BJ (cell line): ENCODE measurements at places on chromosomes 7 and 10.

DNA sequence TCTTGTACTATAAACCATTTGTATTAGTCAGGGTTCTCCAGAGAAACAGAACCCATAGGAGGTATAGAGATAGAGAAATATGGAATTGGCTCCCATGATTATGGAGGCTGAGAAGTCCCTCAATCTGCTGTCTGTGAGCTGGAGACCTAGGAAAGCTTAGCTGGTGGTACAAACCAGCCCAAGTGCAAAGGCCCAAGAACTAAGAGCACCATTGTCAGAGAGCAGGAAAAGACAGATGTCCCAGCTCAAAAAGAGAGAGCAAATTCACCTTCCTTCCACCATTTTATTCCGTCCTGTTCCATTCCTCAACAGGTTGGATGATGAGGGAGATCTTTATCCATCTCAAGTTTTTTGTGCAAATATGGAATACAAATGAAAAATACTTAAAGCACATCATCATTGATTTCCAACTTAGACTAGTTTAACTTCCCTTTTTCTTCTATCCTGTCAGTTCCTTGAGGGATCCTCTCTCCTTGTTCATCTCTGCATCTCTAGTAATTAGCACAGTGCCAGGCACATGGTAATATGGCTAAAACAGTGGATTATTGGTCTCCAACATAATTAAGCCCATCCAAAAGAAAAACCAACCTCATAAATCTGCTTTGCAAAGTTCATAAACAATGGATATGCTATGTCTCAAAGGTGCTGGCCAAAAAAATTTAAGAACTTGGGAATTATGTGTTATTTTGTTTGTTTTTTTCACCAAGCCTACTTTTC is 83.1 kb upstream of the PIK3CG start:
- DNase-seq = no peak

- DNase-seq = no peak
Observed at GRCh38 chr10:74521526-74521925, 304.9 kb upstream of the KAT6B start.

DNA sequence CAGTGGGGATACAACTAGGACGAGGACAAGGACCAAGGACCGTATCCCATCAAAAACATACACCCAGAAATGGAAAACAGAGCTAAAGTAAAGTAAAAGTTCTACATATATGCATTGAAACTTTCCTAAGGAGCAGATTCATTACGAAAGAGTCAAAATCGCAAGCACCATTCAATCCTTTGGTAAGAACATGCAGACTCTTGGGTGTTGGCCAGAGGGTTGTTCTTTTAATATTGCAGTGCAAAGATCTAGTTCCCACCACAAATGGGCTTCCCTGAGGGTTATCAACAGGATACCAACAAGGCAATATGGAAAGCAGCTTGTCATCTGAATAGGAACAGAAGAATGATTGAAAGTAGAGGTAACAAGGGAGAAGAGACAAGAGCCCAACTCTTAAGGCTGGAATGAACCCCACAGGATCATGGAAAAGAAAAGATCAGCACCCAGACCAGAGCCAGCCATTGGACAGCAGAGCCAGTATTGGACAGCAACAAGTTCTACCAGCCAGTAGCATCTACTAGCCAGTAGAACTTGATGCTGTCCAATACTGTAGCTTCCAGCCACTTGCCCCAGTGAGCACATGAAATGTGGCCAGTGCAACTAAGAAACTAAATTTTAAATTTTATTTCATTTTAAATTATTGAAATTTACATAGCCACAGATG is 66.0 kb downstream of the OSBPL3 start:
- DNase-seq = no peak

DNA sequence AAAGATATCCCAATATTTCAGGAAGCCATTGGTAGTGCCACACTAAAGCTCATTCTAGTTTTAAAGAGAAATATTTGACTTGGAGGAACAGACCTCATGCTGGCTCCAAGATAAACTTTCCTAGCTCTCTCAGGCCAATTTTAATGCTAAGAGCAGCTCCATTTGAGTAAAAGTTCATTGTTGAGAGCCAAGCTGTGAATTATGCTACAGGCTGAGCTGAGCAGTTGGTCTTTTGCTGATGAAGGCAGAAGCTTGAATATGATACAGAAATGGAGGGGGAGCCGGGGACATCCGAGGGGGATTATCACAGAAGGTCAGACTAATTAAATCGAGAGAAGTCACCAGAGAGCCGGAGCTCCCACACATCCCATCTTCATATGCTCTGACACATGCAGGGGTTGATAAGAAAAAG is 175.7 kb upstream of the AUTS2 start:
- DNase-seq = no peak

GRCh38 chr10:59448616-59449015 is 86.3 kb upstream of the FAM13C start:
- no peak for DNase-seq

DNA sequence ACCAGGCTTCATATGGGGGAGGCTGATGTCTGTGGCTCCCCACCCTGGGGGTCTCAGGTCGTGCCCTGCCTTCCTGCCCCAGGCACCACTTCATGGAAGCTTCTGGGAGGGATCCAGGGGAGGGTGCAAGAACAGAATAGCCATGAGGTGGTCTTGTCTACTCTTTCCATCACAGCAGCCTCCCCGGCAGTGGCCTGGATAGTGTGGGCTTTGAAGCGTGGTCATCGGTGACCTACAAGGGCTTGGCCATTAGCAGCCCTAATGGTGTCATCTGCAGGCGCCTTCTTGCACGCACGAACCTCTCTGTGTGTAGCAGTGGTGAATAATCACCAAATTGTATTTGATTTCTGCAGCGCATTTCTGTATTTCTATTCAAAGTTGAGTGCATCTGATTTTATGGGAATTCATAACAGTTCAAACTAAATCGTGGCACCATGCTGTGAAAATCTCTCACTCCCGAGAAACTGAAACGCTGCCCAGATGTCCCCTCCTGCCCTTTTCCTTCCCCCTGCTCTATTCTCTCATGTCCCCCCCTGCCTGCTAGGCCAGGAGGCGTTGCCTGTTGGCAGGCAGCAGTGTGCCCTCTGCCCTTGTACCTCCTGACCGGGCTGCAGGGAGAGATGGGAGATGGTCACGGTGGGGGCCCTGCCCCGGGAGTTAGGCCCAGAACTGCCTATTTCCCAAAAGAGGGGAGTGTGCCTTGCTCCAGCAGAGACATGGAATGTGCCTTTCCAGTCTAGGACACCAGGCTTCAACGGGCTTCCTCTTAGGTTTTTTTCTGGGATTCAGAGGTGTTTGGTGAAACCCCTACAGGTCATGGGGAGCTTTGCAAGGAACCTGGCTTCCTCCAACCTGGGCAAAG is 34.8 kb downstream of the CDH23 start:
- DNase-seq = no peak

DNA sequence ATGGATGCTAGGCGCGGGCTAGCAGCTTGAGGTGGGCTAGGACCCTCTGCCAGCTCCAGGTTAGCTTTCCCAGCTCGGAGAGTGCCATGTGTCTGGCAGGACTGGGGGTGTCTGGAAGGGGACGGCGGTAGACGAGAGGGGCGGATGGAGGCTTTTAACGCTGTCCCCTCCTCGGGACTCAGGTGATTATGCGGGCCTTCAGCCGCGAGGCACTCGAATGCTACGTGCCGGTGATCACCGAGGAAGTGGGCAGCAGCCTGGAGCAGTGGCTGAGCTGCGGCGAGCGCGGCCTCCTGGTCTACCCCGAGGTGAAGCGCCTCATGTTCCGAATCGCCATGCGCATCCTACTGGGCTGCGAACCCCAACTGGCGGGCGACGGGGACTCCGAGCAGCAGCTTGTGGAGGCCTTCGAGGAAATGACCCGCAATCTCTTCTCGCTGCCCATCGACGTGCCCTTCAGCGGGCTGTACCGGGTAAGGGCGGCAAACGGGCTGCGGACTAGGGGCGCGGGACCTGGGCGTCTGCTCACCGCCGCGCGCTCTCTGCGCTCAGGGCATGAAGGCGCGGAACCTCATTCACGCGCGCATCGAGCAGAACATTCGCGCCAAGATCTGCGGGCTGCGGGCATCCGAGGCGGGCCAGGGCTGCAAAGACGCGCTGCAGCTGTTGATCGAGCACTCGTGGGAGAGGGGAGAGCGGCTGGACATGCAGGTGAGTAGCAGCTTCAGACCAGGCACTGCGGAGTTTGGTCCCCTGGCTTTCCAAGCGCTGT is 1.1 kb downstream of the CYP26A1 start:
- DNase-seq = no peak

DNA sequence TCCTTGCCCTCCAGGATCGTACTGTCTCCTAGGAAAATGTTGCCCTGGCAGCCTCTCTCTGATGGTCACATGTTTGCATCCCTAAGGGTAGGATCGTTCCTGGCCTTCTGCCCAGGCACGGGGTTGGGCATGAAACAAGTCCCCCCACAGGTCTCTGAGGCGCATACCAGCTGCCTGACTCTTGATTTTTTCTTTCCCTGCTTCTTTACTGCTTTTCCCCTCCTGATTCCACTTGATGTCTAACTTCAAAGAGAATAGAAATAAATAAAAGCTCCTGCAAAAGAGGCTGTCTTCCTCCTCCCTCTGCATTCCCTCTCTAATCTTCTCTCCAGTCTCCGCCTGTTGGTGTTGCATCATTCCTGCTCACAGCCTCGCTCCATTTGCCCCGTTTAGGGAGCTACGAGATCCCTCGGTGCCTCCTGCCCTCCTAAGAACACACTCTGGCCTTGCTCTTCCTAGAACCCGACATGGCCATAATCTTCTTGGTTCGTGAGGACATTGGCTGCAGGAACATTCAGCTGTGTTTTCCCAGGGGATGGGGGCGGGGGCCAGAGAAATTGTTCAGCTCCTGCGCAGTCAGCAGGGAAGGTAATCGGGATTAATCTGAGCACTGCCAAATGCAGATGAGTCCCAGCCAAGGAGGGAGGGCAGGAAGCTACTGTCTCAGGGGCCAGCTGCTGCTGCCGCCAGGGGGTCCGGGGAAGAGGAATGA is 26.0 kb downstream of the LEP start:
- peak; percentile 17 for DNase-seq

- DNase-seq = no peak
Observed at GRCh38 chr10:1114315-1114714, 58.1 kb downstream of the WDR37 start.

DNA sequence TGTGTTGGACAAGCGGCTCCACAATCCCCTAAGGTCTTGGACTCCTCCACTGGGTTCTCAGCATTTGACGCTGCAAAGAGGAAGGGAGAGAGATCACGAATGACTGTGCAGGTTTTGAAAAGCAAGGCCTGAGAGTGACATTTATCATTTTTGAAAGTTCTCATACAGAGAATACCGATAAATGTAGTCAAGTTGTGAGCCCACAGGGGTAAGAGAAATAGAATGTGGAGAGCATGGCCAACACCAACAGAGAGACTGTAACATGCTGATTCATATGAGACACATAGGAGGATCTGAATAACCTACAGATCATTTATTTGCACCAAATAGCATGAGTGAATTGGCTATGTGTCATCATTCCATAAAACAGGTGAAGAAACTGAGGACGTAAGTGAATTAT is 230.5 kb upstream of the MBL2 start:
- no peak for DNase-seq

DNA sequence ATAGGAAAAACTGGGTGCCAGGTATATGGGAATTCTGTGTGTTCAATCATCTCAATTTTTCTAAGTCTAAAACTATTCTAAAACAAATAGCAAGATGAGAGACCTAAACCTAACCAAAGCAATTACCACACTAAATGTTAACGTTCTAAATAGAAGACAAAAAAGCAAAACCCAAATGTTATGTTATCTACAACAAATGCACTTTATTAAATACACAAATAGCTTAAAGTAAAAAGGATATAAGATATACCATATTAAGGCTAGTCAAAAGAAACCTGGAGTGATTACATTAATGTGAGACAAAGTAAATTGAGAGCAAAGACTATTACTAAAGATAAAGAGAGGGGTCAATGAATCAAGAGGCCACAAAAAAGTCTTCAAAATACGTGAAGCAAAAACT is 81.4 kb downstream of the LARP4B start:
- no peak for DNase-seq
